Hematopoietic multipotent progenitor cell (in vitro differentiated cells): ENCODE measurements at places on chromosomes 4 and X.

DNA sequence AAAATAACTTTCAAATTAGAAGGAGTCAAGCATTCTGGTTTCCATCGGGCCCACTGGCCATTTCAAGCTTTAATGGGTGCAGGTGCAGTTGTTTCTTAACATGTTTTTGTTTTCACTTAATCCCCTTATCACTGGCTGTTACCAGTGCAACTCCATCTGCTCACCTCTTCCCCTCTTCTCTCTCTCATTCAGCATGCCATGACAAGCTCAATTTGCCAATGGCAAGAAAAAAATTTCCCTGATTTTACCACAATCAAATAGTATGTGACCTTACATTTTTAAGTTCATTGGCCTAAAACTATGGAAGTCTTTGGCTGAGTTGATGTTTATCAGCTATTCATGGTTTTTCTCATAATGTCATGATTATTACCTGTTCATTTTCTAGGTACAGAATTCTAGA is 299.1 kb upstream of the BMP3 start:
- no peak for DNase-seq

DNA sequence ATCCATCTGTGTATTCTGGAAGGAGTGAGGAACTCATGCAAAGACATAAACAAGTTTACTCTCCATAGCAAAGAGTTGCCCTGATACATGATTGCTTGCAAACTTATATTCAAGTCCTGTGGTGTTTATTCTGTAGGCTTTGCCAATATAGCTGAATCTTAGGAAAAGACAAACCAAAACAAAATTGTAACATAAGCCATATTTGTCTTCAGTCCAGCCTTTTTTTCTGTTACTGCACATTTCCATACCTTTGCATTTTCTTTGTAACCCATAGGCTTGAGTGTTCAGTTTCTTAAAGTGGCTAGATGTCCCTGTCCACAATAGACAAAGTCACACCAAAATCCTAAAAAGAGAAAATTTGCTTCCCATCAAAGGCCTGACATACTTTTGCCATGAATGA is 120.4 kb downstream of the PPARGC1A start:
- no peak for DNase-seq

DNA sequence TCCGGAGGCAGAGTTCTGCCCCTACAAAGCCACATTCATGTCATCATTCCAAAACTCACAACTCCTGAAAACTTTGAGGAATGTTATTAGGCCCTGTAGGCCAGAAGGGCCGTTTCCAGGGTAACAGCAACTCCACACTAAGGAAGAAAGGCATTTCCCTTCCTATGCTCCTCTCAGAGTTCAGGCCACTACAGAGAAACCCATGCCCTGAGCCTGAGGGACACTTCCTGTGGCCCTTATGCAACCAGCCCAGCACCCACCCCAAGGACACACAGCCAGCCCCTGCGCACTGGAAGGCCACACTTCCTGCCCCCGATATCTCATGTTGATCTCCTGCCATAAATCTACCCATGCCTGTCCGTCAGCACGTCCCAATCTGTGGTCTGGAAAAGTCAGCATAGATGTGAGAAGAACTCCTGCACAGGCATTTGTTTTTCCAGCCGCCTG is 289.3 kb downstream of the BCOR start:
- no peak for DNase-seq

DNA sequence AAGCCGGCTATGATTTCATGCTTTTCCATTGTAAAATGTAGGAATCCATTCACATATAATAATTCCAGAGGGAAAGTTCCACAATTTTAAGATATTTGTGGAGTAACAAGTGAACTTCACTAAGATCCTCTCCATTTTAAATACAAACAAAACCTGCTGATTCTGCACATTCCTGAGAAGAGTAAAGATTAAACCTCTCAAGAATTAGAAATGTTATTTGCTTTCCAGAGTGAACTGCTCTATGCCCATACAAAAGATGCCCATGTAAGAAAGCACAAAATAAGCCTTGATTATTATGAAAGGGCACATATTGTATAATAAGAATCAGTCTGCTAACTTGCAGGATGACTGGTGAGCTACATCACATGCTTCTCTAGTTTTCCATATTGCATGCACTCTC is 241.5 kb downstream of the COX18 start:
- no peak for DNase-seq

DNA sequence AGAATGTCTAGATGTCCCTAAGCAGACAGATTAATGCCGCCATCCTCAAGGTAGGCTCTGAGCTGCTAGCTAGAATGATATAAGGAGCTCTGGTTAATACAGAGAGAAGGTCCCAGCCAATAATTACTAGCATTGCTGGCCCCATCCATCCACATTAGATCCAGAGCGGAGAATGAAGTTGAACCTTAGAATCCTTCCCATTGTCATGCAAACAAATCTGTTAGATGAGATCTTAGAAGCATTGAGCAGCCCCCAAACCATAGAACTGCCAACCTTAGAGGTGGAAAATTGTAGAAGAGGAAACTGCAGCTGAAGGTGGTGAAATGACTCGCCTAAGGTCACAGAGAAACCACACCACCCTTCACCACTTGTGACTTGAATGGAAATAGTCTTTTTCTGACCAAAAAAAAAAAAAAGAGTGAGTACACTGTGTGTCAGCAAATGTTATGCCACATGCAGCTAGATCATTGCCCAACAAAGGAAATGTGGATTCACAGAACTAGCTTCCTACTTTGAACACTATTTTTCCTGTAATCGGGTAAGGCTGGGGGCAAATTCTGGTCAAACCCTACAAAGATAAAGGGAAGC is 162.1 kb downstream of the SMIM20 start:
- no peak for DNase-seq

DNA sequence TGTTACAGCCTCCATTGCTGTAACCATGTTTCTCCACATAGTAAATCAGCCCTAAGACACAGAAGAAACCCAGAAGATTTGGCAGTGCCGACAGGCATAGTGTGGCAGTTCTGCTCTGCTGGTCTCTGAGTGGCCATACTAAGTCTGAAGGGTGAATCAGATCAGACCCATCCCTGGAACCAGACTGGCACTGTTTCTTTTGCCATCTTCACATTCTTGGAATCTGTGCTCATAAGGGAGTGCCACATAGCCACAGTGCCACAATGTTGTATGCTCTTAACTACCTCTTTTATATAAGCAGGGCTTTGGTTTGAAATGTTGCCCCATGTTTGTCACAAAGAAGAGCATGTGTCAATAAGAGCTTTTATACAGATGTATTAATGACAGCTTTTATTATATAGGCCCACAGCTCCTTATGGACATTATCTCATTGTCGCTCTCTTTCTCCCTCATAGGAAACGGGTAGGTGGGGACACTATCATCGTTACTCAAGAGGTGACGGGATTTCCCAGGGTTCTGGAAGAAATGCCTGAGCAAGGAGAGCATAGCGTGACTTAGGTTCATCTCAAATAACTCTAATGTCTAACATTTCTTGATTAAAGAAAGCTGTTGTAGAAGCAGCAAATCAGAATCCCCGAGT is 128.2 kb downstream of the CBR4 start:
- no peak for DNase-seq

DNA sequence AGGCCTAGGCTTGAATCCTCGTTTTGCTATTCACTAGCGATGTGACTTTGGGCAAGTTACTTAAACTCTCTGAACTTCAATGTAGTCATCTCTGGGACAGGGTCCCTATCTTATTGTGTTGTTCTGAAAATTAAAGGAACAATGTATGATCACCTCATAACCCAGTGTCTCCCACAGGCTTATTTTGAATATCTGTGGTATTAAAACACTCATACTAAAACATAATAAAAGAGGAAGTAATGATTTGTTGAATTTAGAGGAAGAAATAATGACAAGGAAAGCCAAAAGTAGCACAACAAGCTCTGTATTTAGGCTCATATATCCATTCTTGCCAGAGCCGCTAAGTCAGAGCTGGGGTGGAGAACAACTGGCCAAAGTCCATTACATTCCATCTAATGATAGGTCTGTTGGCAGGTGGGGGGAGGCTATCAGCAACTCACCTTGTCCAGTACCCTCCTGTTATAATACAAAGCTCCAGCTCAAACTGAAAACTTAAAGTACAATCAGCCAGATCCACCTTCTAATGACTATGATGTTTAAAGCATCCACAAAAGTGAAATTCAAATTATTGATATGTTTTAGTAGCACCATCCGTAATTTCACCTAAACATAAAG is 64.5 kb upstream of the LSM6 start:
- DNase-seq, result no peak

- no peak for DNase-seq
These were observed 76.5 kb downstream of the CENPC start for GRCh38 chr4:67468830-67469229.

GRCh38 chr4:2243681-2244380 is 1.9 kb upstream of the HAUS3 start:
- DNase-seq, result no peak
